ENCODE measurements at places on chromosomes 7 and 10.
A peak's percentile ranks its signal among the peaks of the same experiment; 100 is the strongest.

- DNase-seq = no peak
Observed at GRCh38 chr7:107387128-107387527, 82.7 kb upstream of the GPR22 start.

- DNase-seq = no peak
Observed at GRCh38 chr10:3271354-3272115, 99.0 kb upstream of the PITRM1 start.

GRCh38 chr7:131747658-131748232, 191.3 kb upstream of the PODXL start:
- no peak for DNase-seq

GRCh38 chr7:12386313-12386740, 17.3 kb downstream of the VWDE start:
- no peak for DNase-seq

GRCh38 chr10:14450041-14450491, 119.3 kb upstream of the FRMD4A start:
- peak; percentile 33 for DNase-seq
